NCI-H526 (cell line): ENCODE measurements at places on chromosomes 1 and 21.

GRCh38 chr1:246208105-246208504 is 299.0 kb downstream of the SMYD3 start:
- DNase-seq, result no peak

DNA sequence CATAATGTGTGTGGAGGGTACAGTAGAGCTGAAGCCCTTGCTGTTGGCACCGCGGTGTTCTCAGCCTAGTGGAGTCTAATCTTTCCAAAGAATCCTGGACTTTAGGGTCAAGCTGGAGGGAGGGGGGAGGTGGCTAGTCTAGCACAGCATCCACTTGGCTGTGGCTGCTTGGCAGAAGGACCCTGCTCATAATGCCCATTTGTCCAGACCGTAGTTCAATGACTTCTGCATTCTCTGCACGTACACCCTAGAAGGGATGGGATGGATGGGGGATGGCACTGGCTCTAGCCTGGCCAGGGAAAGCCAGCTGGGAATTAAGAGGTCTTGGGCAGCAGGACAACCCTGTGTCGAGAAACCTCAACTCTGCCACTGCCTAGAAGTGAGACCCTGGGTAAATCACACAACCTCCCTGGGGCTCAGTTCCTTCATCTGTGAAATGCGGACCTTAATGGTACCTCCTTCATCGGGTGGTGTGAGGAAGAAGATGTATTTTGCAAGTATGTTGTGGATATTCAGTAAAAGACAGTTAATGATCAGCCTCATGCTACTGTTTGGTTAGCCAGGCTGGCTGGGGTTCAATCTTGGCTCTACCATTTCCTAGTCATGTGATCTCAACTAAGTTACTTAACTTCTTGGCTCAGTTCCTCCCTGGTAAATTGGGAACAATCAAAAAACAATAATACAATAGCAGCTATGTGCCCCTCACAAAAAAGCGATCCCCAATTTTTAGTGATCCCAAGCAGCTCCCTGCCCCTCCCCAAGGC is 27.2 kb upstream of the CLIC4 start:
- no peak for DNase-seq

GRCh38 chr1:41856944-41857285 is 61.8 kb downstream of the HIVEP3 start:
- no peak for DNase-seq

- no peak for DNase-seq
Measured at GRCh38 chr1:30402031-30402430, 321.4 kb downstream of the MATN1 start.

DNA sequence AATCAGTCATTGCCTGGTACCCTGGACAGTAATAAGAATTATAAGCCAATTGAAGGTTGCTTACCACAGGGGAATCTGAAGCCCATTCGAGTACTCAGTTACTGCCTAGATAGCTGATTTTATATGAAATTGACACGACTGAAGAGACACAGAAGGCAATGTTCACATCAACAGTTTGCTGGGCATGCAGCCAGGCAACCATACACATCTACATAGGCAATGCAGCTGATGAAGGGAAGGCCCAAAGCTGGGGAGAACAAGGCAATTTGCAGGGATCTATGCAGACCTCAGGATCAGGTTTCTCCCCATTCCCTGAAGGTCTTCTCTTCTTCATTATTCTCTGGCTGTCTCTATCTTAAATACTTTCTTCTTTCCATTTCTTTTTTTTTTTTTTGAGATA is 448.7 kb downstream of the PTBP2 start:
- DNase-seq, result no peak

- no peak for DNase-seq
Measured at GRCh38 chr1:64759968-64760367, 15.1 kb downstream of the RAVER2 start.

- DNase-seq, result no peak
Measured at GRCh38 chr1:8427493-8427892, 109.6 kb downstream of the SLC45A1 start.

GRCh38 chr1:114369930-114370329 is 141.1 kb downstream of the TRIM33 start:
- no peak for DNase-seq

DNA sequence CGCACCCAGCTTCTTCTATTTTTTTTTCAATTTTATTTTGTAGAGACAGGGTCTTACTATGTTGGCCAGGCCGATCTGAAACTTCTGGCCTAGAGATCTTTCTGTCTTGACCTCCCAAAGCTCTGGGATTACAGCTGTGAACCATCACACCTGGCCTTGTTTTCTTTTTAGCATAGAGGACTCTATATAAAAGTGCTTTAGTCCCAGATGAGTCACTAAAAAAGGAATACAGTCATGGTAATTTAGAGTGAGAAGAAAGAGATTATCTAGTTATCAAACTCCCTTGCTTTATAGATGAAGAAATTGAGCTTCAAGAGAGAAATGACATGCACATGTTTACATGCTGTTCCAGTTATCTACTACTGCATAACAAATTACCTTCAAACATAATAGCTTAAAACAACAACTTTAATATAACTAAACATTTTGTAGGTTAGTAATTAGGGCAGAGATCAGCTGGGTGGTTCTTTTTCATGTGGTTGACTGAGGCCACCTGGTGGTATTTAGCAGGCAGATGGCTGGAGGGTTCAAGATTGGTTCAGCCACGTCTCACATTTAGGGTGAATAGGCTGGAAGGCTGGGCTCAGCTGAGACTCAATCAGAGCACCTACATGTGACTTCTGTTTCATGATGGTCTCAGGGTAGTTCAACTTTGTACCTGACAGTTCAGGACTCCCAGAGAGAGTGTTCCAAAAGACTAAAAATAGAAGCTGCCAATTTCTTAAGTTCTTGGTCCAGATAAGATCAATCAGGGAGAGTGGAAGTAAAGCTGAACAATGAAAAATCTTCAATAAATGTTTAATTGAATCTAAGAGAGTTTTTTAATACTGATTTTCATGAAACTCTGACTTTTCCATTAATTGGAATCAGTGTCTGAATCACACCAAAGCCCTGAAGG is 16.9 kb upstream of the MTF2 start:
- DNase-seq, result peak; percentile 40

DNA sequence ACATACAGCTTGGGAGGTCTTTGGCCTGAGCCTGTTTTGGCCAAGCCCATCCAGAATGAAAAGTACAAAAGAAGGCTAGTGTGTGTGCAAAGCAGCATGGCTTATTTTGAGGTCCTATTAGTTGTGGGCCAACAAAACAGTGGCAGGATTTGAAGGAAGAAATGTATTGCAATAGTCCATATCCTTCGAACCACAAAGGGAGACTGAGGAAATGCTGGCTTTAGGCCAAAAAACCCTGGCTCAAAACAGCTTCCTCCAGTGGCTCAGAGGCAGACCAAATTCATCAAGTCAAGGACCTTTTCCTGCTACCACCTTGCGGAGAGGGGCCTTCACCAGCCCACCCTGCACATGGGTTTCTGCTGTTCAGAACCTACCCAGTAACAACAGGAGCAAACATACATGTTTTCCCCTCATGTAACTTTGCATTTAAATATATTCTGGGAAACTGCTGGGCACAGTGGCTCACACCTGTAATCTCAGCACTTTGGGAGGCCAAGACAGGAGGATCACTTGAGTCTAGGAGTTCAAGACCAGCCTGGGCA is 43.3 kb downstream of the VPS26C start:
- no peak for DNase-seq

GRCh38 chr1:70353601-70354331 is 756 bp downstream of the ANKRD13C start:
- DNase-seq, result peak; percentile 53

- DNase-seq, result no peak
Measured at GRCh38 chr21:45827881-45828579, 153.5 kb upstream of the COL6A1 start.

GRCh38 chr21:37530901-37531351 is 164.4 kb downstream of the DYRK1A start:
- DNase-seq, result no peak

- no peak for DNase-seq
Measured at GRCh38 chr1:18951818-18952391, 4.6 kb downstream of the IFFO2 start.

DNA sequence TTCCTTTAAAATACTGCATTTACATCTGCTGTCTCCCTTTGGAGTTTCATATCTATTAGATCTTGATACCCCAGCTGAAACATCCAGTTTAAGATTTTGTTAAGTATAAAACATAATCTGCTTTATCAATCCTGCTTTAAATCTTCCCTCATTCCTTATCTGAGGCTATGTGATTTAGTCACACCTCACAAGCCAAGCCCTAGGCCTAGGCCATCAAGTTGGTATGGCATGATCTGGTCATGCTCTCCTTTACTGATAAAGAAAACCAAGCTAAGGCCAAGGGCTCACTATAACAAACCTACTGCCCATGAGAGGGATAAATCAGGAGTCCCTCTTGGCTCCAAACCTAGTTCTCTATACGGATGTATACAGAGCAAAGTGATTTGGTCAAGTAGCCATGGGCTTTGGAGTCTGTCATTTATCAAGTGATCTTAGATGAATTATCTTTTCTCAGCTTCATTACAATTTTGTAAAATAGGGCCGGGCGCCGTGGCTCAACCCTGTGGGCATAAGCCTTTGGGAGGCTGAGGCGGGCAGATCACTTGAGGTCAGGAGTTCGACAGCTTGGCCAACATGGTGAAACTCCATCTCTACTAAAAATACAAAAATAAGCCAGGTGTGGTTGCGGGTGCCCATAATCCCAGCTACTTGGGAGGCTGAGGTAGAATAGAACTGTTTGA is 22.8 kb downstream of the ENSA start:
- DNase-seq, result no peak

DNA sequence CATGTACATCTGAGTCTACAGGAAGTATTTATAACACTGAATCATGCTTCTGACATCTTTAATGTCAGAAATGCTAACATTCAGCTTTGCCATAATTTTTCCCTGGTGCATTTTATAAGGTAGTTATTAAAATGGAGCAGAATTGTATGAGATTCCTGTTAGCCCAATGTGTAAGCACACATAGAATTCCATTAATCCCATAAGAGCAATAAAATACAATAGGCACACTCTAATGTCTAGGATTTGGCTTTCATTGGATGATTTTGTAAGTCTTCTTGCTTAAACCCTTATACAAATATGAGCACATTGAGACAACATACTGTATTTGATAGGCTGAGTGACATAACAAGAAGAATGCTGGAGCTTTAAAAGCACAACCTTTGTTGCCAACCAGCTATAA is 256.4 kb downstream of the HMCN1 start:
- no peak for DNase-seq

DNA sequence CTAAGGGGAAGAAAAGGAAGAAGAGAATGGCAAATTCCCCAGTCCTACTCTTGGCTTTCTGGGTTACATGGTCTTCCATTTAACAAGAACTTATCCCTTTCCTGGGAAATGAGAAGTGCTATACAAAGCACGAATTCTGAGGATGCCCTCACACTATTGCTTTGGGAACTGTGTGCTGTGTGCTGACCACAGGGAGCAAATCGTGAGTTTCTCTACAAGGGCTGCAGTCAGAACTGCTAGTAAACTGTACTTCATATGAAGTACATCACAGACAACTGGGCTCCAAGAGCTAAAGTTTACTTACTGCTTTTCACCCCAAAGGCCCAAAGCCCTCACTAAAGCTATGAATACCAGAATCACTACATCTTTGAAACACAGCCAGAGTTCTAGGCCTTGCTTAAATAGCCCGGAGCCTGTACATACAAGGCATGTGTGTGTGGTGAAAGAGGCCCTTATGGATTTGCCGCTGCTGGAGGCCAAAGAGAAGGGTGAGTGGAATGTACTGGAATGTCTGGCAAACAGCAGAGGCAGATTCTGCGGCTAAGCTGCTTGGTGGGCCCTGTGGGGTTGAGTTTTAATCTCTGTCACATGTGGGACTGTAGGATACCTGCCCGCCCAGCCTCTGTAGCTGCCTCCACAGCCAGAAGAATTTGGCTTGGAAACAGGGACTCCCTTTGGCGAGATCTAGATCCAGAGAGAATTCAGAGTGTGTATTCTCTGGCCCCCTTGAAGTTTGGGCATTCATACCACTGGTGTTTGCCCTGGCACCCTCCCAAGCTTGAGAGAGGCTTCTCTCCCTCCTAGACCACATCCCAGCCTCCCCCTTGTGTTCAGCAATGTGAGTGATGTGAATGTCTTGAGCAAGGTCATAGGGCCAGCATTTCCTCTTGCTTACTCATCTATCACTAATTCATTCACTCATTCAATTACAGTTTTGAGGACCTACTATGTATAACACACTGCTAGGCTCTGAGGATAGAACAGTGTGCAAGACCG is 21.9 kb upstream of the TRIM67 start:
- DNase-seq, result no peak

DNA sequence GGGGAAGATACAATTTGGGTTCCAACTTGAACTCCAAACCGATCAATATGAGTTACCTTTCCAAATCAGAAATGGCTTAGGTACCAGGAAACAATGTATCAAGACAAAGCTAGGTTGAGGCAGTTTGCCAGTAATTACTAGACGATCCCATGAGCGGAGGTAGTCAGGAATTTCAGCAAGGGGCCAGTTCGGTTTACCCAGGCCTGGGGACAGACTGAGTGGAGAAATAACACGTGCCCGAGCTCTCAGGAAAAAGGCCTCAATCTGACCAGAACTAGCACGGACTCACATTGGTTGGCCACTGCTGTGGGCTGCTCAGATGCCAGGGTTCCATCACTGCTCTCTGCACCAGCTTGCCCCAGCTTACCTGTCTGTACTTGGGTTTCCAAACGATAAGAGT is 15.3 kb downstream of the CLSTN1 start:
- no peak for DNase-seq

DNA sequence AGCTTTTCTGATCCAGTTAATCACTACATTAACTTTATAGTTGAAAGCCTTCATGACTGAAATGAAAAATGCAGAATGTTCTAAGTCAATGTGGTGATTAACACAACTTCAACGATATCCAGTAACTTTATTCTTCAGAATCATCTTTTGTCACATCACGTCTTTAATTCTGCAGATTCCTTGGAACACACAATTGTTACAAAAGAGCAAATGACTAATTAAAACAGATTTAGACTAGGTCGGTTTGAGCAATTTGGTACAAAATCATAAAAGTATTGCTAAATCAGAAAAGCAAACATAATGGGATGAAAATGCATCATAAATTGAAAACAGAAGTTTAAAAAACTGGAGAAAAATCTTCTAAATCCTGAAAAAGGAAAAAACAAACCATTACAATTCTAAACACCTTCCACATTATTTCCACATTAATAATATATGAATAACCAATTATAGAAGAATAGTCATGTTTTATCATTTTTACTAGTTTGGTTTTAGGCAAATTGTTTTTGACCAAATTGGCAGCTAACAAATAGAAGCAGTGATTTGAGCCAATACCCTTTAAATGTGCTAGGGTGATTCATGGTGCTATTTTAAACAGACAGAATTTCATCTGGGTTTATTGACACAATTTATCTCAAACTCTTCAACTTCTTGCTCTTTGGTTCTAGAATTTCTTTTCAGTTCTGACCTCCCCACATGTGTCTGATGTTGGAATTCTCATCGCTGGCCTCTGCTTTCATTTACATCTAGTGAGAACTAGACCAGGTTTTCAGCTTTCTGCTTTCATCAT is 468.1 kb upstream of the PTBP2 start:
- no peak for DNase-seq

- DNase-seq, result no peak
Measured at GRCh38 chr1:6056572-6056948, 10.9 kb downstream of the KCNAB2 start.
